Spinal cord (tissue), 10 donors: ENCODE measurements at places on chromosomes 1 and 21. TPM values are rescaled to one million over a fixed set of nuclear protein-coding genes. Genes with fewer than 3 reads are reported as not detected.

Gene MNDA
- 38.1 TPM for total RNA-seq

Gene IL12RB2
- total RNA-seq, result 2.5 TPM

Gene REG4
- not detected for total RNA-seq

Gene H6PD
- 15.7 TPM for total RNA-seq
